ENCODE measurements at places on chromosomes 2 and 18.

DNA sequence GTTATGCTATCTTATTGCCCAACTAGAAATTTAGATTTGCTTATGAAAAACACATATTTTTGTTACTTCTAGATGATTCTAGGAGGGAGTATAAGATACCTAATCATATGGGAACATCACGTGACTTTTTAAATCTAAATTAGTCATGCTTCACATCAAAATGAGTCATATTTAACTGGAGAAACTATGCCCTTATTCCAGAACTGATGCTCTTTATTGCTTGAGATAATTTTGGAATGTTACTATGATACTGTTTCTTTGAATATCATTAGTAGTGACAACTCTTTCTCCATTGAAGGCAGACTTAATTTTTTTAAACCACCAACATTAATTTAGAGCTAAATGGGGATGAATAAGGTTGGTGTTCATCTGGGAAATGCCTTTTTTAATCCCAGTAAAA is 19.9 kb upstream of the ELAC1 start:
- no peak for DNase-seq

GRCh38 chr18:63312737-63313395 is 6.7 kb downstream of the BCL2 start:
- DNase-seq = no peak

- no peak for DNase-seq
Measured at GRCh38 chr2:12341215-12341614, 375.5 kb upstream of the TRIB2 start.

DNA sequence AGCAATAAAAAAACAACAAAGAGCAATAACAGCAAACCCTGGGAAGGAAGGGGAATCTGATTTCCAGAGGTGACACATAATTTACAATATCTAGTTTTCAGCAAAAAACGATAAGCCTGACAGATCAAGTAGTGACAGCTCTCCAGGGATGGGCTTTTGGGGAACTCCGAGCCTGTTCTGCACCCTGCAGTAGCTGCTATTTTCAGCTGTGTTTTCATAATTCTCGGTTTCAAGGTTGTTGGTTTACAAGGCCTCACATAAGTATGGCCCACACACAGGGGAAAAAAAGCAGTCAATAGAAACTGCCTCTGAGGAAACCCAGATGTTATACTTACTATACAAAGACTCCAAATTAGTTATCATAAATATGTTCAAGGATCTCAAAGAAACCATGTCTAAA is 67.7 kb upstream of the CTLA4 start:
- no peak for DNase-seq
